ENCODE measurements at places on chromosomes 2 and 18. TPM values are rescaled to one million over a fixed set of nuclear protein-coding genes. Genes with fewer than 3 reads are reported as not detected.

The FAP gene
- polyA plus RNA-seq: 38.1 TPM

The PLCL1 gene
- polyA plus RNA-seq: 0.38 TPM

The LAMA3 gene
- polyA plus RNA-seq: 2.2 TPM

The CERKL gene
- 4.6 TPM for polyA plus RNA-seq

DNA sequence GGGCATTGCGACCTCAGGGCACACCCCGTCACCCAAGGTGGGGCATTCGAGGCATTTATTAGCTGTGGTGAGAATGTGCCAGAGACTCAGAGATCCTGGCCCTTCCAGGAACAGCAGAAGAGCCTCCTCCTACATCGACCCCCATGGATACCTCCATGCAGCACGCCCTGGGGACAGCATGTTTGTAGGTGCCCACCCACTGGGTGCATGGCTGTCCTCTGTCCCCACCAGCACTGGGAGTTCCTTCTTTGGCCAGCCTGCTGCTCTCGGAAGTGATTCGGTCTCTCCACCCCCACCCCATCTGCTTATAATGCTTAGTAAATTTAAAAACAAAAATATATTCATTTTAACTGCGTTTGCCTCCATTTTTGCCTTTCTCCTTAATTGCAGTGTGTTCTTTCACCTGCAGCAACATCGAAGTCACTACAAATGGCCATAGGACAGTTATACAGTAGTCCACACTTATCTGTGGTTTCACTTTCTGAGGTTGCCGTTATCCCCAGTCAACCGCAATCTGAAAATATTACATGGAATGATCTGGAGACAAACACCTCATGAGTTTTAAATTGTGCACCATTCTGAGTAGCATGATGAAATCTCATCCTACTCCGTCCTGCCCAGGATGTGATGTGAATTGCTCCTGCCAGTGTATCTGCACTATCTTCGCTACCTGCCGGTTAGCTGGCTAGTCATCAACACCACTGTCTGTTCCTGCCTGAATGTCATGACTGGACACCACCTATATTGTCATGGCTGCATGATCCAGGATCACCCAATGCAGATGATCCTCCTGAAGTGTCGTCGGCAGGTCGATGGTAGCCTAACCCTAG, 29.6 kb upstream of the ZCCHC2 start:
- no peaks in the 10 kb centered on the region for H3K4me1 ChIP-seq
- no peak for DNase-seq
- no peaks in the 10 kb centered on the region for H3K36me3 ChIP-seq
- no peak overlapping the region for H3K4me3 ChIP-seq
- no peaks in the 10 kb centered on the region for H3K27me3 ChIP-seq

DNA sequence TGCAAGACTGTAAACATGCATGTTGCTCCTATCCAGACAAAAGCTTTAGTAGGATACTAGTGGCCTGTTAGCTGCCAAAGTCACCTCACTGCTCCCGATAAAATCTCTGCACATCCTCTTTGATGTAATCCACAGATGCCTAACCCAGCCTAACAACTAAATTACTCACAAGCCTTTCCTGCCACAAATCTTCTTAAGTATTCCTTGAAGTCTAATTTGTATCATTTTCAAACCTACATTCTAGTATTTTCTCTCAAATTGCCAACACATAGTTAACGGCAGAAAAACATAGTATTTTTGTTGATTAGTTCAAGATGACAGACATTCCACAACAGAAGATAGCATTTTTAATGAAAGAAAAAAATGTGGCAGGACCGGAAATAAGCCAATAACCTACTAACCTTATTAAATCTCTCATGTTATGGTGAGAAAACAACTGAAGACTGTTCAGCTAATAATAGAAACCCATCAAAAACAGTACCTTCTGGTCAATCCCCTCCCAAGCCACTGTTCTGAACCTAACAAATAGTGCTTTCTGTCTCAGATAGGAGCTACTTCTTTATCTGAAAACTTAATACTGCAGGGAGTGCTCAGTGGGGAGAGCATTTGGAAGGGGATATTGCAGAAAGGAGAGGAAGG, at the start of gene MPP4:
Gene MPP4, minus strand, starts transcription at position 57 of the 639 bp plus-strand sequence. CDS start 4,690 bp downstream, outside the sequence.
- H3K27ac ChIP-seq: no peak within 1 kb of the TSS
- H3K27me3 ChIP-seq: no peaks in the 10 kb centered on the region
- DNase-seq: no peak
- H3K4me3 ChIP-seq: no peak within 1 kb of the TSS
- peaks cover 17% of the 10 kb centered on the region for H3K36me3 ChIP-seq

- H3K27ac ChIP-seq: no peak overlapping the region
- H3K4me3 ChIP-seq: no peak overlapping the region
- H3K4me1 ChIP-seq: no peaks in the 10 kb centered on the region
- no peaks in the 10 kb centered on the region for H3K27me3 ChIP-seq
These were observed 512.9 kb upstream of the ZEB2 start for GRCh38 chr2:145032791-145033190.

- H3K4me3 ChIP-seq: no peak overlapping the region
- H3K27me3 ChIP-seq: no peaks in the 10 kb centered on the region
- peaks cover 19% of the 10 kb centered on the region for H3K4me1 ChIP-seq
- H3K27ac ChIP-seq: no peak overlapping the region
- no peak for DNase-seq
These were observed 36.6 kb upstream of the MCFD2 start for GRCh38 chr2:46952171-46952570.

DNA sequence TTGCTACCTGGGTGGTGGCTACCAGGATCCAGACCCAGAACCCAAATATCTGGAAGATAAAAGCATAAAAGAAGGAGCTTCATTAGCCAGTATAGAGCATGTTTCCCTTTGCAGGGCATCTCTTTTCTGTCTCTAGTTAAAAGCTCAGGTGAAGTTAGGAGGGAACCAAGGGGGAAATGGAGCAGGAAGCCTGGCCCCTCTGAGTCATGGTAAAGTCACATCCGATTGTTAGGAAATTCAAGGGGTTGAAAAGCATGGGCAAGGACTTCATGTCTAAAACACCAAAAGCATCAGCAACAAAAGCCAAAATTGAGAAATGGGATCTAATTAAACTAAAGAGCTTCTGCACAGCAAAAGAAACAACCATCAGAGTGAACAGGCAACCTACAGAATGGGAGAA, 126.9 kb downstream of the RPIA start:
- no peak overlapping the region for H3K4me3 ChIP-seq
- H3K4me1 ChIP-seq: no peaks in the 10 kb centered on the region

- DNase-seq: no peak
- H3K4me3 ChIP-seq: no peak overlapping the region
- no peaks in the 10 kb centered on the region for H3K4me1 ChIP-seq
- no peak overlapping the region for H3K27ac ChIP-seq
- no peaks in the 10 kb centered on the region for H3K36me3 ChIP-seq
These were observed 119.0 kb downstream of the ARL4C start for GRCh38 chr2:234377761-234378391.

All from pancreas (tissue), 10 donors.